Karpas-422 (cell line): ENCODE measurements at places on chromosomes 6 and 20. TPM values are rescaled to one million over a fixed set of nuclear protein-coding genes. Genes with fewer than 3 reads are reported as not detected.
A peak's percentile ranks its signal among the peaks of the same experiment; 100 is the strongest.

- no peak for DNase-seq
These were observed 16.7 kb upstream of the PDYN start for GRCh38 chr20:2010533-2010932.

DNA sequence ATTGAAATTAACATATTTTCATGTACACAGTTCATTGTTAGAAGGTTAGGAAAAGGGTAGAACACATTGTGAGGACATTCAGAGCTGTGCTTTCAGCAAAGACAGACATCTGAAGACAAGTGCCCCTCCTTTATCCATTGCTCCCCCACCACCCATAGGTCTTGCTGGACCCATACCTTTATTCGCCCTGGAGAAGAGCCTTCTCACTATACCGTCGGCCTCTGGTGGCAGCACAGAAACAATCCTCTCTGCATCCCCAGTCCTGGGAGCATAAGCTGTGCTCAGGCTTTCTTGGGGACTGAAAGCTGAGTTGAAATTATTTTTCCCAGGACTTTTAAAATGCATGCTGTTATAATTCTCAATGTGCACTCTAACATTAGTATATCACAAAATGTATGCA is 372.3 kb downstream of the EPHA7 start:
- DNase-seq: no peak

DNA sequence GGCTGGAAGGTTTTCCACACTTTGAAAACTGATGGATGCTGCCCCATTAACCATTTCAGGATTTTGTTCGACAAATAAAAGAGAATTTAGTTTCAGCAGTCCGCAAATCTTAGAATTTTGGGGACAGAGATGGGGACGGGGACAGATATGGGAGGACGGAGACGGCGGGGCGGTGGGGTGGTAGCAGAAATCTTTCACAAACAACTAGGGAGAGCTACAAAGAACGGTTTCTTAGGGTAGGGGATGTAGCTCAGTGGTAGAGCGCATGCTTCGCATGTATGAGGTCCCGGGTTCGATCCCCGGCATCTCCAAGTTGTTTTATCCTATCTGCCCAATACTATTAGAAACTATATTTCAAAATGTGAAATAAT is 15.1 kb downstream of the HMGN4 start:
- DNase-seq: peak; percentile 94

GRCh38 chr6:16760516-16761470 is at the start of gene ATXN1:
Gene ATXN1 (minus strand): TSS chr6:16761460.
- peak; percentile 55 for DNase-seq

DNA sequence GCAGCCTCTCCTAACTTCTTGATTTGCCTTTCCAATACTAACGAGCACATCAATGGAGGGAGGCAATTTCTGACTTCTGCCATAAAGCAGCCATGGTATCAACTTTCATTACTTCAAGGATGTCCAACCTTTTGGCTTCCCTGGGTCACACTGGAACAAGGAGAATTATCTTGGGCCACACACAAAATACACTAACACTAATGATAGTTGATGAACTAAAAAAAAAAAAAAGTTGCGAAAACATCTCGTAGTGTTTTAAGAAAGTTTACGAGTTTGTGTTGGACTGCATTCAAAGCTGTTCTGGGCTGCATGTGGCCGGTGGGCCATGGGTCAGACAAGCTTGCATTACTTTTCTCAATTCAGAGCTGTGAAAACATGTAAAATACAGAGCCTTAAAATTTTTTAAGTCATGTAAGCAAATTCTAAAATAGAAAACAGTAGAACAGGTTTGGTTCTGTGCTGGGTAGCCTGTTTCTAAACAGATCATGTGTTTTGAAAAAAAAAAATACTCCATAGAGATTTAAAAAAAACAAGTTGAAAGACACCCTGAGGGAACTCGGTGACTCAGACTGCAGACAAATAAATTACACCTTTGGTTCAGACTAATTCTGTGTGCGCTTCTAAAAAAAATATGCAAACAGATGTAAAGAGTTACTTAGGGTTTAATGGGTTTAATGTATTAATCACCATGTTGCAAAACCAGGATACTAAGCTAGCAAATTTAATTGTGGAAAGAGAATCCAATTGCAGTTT is 43.6 kb upstream of the SLC22A23 start:
- no peak for DNase-seq

GRCh38 chr6:77487808-77488425 is 24.6 kb upstream of the HTR1B start:
- DNase-seq: no peak

GRCh38 chr6:116328528-116328903 is 42.2 kb upstream of the DSE start:
- no peak for DNase-seq

DNA sequence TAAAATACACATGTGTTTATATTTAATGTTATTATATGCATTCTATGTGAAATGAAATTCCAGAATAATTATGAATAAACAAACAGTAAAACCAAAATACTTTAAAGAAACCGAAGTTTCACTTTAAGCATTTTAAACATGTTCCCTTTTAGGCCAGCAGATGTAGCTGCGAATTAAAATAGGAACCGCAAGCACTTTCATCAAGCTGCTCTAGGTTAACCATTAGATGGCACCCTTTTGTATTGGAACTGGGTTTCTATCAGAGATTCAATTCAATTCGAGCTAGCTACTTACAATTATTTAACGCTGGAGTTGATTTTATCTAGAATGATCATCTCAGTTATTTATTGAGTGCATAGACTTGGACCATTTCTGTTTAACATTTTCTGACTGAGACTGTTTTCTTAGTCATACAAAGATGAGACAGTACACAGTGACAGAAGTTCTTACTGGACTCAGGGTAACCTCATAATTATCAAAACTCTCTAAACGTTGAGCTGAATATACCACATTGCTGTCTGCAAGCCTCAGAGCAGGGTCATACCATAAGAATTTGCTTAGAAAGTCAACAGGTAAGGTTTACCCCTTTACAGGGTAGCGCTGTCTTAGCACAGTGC is 8.5 kb downstream of the TMEM242 start:
- DNase-seq: peak; percentile 85

GRCh38 chr20:60006261-60006660 is 48.0 kb downstream of the CDH26 start:
- DNase-seq: no peak

- DNase-seq: no peak
These were observed 49.7 kb downstream of the BCAS4 start for GRCh38 chr20:50844430-50845100.

GRCh38 chr20:22063753-22064152 is 358.3 kb downstream of the PAX1 start:
- no peak for DNase-seq

The GHRH gene
- total RNA-seq: not detected in 2 replicates

DNA sequence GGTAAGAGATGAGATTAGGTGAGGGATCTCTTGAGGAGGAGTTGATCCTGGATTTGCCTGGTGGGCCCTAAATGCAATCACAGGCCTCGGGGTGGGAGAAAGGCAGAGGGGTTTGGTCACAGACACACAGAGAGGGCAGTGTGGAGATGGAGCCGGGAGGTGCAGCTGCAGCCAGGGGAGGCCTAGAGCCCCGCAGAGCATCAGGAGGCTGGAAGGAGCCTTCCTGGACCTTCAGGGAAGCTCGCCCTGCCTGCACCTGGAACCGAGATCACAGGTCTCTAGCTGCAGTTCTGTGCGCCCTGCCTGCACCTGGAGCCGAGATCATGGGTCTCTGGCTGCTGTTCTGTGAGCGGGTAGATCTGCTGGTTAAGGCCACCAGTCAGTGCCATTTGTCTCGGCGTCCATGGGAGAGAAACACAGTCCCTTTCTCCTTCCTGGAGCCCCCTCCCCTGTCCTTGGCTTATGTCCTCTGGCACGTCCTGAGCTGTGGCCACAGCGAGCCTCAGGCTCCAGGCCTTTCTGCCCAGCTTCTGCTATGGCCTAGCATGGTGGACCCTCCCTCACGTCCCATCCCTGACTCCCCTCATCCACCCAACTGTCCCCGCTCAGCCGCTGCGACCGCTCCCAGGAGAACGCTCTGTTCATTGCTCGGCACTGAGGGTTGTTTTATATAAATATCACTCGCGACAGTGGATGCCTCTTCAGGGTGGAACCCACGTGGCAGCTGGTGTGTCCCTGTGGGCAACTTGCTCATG is 112.0 kb downstream of the DACT2 start:
- DNase-seq: no peak

DNA sequence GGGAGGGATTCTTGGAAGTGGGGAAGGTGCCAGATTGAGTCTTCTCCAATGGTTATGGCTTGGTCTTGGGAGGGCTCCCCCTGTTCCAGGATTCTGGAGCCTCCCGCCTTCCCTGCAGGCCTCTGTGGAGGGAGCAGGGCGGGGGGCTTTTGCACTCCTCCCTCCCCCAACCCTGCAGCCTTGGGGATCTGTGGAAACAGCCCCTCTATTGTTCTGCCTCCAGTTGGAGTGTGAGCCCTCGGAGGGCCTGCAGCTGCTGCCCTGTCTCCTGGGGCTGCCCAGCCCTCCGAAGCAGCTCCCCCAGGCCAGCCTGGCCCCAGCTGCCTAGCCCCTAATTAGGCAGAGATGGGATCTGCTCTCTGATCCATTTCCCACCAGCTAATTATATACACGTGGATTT is 14.7 kb downstream of the FAM110A start:
- DNase-seq: no peak

DNA sequence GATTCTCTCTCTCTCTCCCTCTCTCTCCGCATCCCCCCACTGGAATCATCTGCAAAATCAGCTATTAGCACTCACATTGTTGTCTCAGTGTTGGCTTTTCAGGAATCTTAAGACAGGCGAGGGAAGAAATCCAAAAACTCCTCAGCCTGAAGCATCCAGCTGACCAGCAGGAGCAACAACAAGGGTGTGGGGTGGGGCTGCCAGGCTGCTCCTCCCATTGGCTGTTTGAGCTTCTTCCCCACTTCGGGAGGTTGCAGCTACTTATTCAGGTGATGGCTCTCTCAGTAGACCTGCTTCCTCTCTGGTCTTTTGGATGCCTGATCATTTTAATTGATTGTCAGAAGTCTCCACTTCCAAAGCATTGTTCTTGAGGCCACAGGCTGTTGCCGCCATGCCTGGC is 24.1 kb upstream of the SLC32A1 start:
- no peak for DNase-seq

- DNase-seq: no peak
These were observed 37.0 kb downstream of the DYNLT1 start for GRCh38 chr6:158607411-158608170.

The RANBP9 gene
- 14.9 and 17.5 TPM in 2 replicates for total RNA-seq
